ENCODE measurements at places on chromosomes 6 and 20.
A peak's percentile ranks its signal among the peaks of the same experiment; 100 is the strongest.

DNA sequence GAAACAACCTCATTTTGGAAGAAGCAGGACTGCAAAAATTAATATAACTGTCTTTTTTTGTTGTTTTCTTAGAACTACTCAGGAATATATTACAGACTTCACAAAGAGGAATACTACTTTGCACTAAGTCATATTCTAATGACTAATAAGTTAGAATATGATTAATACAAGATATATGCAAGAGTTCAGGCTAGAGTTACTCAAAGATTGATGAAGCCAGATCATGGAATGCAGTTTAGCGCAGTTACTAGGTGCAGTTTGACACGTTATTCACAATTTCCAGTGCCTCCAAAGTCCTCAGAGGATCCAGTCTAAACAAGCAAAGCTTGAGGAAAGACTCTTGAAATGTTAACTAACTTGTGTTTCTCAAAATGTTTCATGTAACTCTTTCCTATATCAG is 1.2 kb upstream of the MYCT1 start:
- no peak for DNase-seq

- no peak for DNase-seq
Observed at GRCh38 chr20:25195962-25196785, 662 bp downstream of the ENTPD6 start.

GRCh38 chr6:4819706-4820283 is 43.6 kb downstream of the CDYL start:
- no peak for DNase-seq

GRCh38 chr6:85255661-85256060 is 194.2 kb upstream of the NT5E start:
- DNase-seq = no peak

DNA sequence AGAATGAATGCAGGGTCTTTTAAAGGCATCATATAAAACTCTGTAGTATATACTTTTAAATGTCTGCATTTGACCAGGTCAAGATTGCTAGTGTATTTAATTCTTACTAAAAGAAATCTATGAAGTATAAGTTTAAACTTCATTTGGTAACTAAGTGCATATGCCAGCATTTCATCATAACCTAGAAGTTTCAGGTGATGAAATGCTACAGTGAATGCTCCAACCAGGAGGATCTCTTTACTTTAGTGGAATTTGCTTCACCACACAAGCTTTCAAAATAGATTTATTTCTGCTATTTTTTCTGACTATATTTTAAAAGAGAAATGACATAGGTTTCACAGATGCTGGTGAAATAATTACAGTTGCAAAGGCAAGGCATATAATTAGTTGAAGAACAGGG is 141.9 kb downstream of the HIVEP2 start:
- DNase-seq = no peak

- DNase-seq = no peak
Observed at GRCh38 chr6:46901882-46902314, 19.8 kb downstream of the ADGRF5 start.

GRCh38 chr6:144347933-144348332 is 62.8 kb downstream of the UTRN start:
- DNase-seq = no peak

- DNase-seq = no peak
Observed at GRCh38 chr20:40776466-40777457, 87.7 kb upstream of the MAFB start.

GRCh38 chr6:92341201-92341600 is 1078.2 kb downstream of the EPHA7 start:
- no peak for DNase-seq

GRCh38 chr20:53574819-53575218 is 18.8 kb downstream of the ZNF217 start:
- no peak for DNase-seq

- DNase-seq = no peak
Observed at GRCh38 chr6:80922916-80923455, 816.5 kb downstream of the BCKDHB start.

DNA sequence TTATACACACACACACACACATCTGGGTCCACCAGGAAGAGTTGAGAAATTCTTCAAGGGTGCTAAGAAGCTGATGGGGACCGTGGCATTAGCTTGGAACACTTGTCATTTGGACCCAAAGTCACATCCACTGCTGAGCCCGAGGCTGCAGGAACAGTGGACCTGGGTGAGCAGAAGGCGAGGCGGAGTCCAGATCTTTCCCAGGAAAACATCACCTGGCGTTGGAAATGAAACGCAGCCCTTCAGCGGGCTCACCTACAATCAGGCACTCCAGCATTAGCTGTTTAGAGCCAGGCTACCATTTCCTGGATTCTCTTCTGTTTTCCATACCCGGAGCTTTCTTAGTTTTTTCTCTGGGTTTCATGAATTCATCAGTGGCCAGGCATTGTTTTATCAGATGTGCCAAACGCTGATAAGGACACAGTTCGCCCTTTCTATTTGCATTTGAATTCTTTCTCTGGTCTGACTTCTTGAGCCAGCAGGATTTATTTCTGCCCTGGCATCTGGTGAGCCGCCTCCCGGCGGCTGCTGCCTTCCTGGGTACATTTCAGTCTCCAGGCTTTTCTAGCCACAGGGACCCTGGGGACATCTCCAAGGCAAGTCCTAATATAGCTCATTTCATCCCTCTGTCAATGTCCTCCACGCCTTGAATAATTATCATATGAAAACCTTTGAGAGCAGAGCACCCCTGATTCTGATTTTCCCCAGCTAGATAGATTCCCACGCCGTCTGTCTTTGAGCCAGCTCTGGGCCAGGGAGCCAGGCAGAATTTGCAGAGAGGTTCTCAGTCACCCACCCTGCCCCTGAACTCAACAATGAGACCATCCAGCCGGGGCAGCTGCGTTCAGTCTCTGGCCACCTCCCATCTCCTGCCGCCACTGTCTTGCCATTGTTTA is 170.9 kb downstream of the TTLL2 start:
- no peak for DNase-seq

GRCh38 chr6:122048570-122048969 is 350.9 kb upstream of the HSF2 start:
- no peak for DNase-seq

- DNase-seq = no peak
Observed at GRCh38 chr6:121006024-121006423, 328.3 kb downstream of the TBC1D32 start.

GRCh38 chr6:166488076-166488685 is 98.3 kb downstream of the RAMACL start:
- DNase-seq = no peak

GRCh38 chr6:1396952-1397868 is 7.8 kb downstream of the FOXF2 start:
- DNase-seq = peak; percentile 64

All from GM04504 (cell line).